ENCODE measurements at places on chromosomes 2 and 18.

- DNase-seq: no peak
Observed at GRCh38 chr18:60279391-60279790, 93.2 kb downstream of the MC4R start.

DNA sequence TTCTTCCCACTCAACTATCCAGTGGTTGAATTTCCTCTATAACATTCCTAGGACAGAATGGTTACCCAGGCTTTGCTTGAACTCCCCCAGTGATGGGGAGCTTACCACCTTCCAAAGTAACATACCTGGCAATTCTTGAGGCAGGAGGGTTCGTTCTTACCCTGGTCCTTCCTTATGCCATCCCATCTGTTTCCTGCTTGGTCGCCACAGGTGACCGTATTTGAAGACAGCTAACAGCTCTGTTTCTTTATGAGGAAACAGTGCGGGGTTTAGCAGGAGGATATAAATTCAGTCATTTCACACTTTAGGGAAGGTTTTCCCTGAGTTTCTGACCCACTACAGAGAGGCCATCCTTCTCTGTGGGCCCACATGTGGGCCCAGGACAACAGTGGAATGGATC lies 42.6 kb downstream of the FOSL2 start:
- no peak for DNase-seq

DNA sequence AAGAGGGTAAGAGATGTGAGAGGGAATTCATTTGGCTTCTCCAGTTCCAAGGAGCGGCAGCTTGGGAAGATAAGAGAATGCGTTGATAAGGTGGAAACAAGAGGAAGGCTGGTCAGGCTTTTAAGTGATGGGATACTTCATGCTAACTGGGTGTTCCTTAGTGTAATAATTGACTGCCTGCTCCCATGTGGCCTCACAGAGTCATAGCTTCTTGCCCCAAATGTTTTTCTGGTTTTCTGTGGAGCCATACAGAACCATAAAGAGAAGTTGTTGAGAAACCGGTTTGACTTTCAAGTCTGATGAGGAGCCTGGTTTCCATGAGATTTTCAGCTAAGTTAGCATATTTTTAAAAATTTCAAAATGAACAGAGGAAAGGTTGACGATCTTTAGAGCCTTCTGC lies 97.5 kb upstream of the ZFP36L2 start:
- DNase-seq: no peak

DNA sequence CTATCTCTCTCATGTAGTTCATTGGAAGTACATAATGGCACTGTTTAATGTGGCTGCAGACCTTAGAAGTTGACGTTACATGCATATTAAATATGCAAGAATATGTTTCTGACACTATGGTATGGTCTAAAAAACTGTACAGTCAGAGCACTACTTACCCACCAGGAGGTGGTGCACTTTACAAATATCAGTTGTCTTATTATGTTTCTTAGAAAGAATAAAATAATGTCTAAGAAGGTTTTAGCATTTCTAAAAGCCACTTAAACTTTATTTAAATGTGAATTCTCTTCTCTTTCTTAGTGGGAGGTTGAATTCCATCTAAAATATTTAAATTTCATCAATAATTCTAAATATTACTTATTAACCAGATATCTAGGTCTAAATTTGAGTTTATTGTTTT lies 4.3 kb downstream of the TMEFF2 start:
- DNase-seq: peak; percentile 52

GRCh38 chr2:157443795-157444640 lies at the start of gene CYTIP:
CYTIP (minus strand) TSS chr2:157444089; CDS start chr2:157444020, 69 bp downstream.
- DNase-seq: no peak

DNA sequence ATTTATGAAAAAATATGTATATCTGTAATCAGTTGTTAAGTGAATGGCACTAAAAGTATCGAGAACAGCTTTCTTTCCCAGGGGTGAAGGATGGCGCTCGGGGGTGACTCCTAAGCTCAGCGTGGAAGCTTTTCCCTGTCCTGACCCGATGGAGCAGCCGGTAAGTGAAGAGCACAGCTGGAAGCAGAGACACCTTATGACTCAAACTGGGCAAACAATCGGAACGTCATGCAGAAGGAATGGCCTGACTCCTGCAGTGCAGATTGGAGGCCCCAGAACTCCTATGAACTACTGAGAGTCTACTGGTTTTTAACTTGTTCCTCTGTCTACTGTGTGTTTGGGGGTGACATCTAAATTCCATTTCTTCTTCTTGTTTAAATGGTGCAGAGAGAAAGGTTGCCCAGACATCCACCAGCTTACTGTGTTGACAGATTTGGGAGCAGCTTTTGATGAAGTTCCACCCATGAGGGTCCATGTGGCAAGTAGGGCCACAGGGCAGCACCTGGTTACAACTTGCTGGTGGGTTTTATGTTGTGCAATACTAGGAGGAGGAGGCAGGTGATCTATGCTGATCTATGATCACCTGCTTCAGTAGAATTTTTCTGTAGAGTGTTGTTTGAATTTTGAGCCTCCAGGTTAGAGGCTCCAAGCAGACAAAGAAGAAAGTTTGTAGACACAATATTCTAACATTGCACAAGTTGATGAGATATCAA lies 52.8 kb upstream of the TMEM182 start:
- DNase-seq: peak; percentile 45

Measured in iris pigment epithelial cell (primary cell).